Gastrocnemius medialis (tissue), 4 donors: ENCODE measurements at places on chromosomes 3 and 15.

- DNase-seq = no peak
These were observed 26.1 kb downstream of the FMN1 start for GRCh38 chr15:33168444-33168843.

DNA sequence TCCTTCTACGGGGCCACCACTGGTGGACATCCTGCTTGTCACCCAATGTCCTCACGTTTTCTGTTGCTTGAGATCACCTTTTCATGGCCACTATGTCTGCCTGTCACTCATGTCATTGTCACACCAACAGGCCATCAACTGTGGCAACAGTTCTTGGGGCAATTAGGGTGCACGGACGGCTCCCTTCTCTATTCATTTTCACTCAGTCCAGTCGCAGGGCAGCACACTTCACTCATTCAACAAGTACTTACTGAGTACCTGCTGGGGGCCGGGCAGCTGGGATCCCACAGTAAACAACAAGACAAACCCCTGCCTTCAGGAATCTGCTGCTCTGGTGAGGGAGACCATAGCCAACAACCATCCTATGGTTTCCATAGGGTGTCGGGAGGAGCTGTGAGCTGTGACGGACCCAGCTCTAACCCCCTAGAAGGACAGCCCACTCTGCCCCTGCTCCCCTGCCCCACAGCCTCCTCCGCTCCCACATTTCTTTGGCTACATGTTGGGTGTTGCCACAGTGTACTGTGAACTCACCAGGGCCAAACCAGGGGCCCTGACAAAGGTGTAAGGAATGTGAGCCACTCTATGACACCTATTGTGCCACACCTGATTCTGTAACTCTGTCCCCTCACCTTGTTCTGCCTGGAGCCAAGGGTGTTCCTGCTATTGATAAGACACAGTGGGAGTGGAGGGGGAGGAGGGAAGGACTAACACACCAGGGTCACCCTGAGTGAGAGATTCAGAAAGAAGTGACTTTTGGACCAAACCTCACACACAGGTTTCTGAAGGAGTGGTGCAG lies 1.9 kb downstream of the VILL start:
- DNase-seq = peak; percentile 8

GRCh38 chr3:107213044-107213669 lies 164.1 kb upstream of the CCDC54 start:
- DNase-seq = no peak

DNA sequence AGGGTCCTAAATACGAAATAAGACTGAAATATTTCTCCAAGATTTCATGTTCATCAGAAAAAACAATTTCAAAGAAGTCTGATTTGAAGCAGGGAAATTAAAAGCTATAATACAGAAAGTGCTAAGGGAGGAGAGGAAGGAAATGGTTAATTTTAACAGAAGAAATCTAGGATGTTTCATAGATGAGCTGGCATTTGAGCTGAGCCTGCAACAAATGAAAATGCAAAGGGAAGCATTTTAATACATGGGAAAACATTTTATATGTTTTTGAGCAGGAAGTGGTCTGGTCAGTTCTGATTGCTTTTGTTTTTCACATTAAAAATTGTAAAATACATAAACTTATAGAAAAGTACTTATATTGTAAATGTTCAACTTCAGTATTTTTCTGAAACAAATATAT lies 17.2 kb upstream of the RAP2B start:
- DNase-seq = no peak

DNA sequence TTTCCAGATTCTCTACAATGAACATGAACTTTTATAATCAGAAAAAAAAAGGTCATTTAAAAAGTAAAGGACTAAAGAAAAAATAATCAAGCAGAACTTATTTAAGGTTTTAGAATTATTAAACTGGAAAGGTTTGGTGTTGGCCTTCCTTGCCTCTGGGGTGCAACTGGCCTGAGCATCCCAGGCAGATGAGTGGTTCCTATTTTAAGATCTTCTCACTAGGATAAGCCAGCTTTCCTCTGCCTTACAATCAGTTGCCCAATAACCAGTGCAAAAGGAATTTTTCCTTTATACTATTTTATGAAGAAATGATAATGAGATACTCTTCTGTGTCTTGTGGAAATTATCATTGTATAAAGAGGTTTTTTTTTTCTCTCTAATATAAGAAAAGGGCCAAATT lies 56.6 kb downstream of the SEC22A start:
- DNase-seq = no peak

DNA sequence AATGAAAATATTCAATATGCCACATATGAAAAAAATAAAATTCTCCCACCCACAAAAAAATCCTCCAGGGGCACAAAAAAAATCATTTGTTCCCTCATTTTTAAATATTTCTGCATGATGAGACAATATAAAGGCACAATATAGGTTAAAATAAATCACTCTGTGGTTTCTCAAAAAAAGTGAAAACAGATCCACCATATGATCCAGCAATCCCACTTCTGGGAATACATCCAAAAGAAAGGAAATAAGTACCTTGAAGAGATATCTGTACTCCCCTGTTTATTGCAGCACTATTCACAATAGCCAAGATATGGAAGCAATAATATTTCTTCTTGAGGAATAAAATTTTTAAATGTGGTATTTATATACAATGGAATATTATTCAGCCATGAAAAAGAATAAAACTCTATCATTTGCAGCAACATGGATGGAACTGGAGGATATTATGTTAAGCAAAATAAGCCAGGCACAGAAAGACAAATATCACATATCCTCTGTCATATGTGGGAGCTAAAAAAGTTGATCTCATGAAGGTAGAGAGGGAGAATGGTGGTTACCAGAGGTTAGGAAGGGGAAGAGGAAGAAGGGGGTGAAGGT lies 1.5 kb downstream of the ATP8B4 start:
- no peak for DNase-seq

GRCh38 chr15:48421362-48421761 lies 90.1 kb downstream of the DUT start:
- DNase-seq = no peak

DNA sequence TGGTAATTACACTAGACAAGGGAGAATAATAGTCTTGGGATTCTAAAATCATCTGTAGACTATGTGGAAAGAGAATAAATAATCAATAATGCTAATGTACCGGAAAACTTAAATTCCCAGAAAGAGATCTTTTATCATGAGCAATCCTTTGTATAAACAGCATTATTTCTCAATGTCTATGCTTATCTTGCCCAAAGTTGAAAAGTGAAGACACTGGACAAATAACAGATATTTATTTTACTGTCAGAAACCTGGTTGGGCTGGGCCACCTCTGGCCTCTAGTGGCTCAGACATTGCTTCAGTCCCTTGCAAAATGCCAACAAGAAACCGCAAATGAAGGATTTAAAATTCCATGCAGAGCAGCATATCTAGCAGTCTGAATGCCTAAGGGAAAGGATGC lies 409.9 kb downstream of the FHIT start:
- DNase-seq = no peak

GRCh38 chr3:61060411-61060861 lies 190.8 kb downstream of the FHIT start:
- no peak for DNase-seq

- DNase-seq = no peak
These were observed 909 bp downstream of the FGD5 start for GRCh38 chr3:14819671-14820070.

- DNase-seq = no peak
These were observed 3.2 kb upstream of the PGPEP1L start for GRCh38 chr15:99010768-99011167.

DNA sequence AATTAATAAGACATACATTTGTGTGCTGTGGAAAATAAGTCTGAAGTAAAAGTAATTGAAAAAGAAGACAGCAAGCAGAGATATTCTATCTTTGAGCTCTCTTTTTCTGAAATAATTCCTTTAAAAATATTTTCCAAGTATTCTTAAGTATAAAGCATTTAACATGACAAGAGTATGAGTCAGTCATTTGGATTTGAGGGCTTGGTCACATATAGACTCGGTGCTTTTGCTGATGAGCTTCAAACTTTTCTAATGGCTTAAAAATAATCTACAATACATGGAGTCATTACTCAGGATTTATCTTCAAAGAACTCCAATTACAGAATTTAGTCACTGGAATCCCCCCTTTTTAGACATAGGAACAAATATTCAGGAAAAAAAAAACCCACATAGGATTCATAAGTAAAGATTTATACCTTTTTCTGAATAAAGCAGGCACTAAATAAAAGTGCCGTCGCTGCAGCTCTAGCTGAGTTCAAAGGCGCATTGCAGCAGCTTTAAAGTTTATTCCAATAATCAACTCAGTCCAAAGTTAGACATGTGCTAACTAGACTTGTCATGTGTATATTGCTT lies 147.5 kb downstream of the CTNNB1 start:
- DNase-seq = no peak

- DNase-seq = no peak
These were observed 1077.4 kb downstream of the EPHA3 start for GRCh38 chr3:90184861-90185260.

DNA sequence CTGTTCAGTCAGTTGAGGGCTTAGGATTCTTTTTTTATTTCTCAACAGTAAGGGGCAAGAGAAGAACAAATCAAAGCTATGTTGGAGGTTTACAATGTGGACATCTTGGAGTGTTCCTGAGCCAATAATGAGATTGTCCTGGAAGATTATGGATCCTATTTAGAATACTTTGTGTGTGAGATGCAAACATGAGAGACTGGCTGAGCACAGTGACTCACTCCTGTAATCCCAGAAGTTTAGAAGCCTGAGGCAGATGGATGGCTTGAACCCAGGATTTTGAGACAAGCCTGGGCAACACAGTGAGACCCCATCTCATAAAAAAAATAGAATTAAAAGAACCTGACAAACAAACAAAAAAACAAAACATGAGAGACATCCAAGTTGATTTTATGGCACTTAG lies 351.6 kb downstream of the GAP43 start:
- no peak for DNase-seq

DNA sequence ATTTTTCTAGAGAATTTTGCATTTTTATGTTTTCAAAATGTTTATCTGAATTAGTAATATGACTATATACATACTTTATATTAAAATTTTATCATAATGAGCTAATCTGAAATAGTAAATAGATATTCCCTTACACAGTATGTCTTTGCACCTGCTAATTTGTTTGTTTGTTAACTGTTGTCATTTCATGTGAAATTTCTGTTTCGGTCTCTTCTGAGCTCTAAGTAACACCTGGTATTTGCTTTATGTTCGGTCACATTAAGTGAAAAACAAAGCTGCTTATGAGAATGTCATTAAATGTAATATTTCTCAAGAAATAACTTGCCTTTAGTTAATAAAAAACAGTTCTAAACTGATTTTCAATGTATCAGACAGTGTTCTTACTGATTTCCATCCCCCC lies 61.1 kb downstream of the FNDC3B start:
- no peak for DNase-seq

DNA sequence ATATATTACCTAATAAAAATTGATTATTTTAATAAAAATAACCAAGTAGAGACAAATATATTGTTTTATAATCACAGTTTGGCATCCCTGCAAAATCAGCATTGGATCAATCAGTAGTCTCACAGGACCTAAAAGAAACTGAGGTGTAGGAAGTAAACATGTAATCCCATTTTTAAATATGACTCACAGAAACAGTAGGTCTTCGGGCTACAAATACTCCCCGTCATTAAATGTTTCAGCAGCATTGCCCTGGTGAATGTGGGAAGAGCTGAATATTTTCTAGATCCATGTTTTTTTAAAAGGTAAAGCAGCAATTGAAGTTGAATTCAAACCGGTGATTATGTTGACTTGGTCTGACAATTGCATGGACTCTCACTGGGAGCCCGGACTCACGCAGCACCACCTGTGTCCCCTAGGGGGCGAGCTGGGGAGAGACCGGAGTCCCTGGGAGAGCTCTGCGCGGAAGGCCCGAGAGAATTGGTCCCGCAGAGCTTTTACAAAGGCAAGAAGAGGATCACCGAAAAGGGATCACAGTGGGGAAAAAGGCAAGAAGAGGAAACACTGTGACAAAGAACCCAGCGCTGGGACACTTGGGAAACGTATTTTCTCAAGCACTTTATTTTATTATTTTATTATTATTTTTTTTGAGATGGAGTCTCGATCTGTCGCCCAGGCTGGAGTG lies 17.2 kb upstream of the USP3 start:
- DNase-seq = peak; percentile 78

DNA sequence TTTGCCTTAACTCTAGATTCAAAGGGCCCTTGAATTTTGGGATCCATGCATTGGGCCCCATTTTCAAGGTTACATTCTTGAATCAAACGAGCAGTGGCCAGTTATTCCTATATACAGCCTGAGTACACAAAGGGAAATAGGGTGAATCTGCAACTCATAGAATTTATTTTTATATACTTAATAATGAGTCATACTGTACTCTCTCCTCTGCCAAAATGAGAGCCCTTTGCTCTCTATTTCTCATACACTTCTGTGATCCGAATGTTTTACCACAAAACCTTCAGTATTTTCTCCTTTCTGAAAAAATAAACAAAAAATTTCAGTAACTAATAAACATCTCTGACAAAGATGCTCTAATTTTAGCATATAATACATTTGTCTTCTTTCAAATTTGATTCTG lies 116.7 kb downstream of the SERPINI1 start:
- no peak for DNase-seq

GRCh38 chr3:73624821-73625665 lies at the start of gene PDZRN3:
PDZRN3 (minus strand) TSS chr3:73624941.
- peak; percentile 41 for DNase-seq

- DNase-seq = no peak
These were observed 41.4 kb upstream of the SLC41A3 start for GRCh38 chr3:126125341-126125740.

- no peak for DNase-seq
These were observed 1.3 kb downstream of the DENND4A start for GRCh38 chr15:65790694-65791334.

- no peak for DNase-seq
These were observed 35.7 kb downstream of the IQCH start for GRCh38 chr15:67290319-67290718.
